ENCODE measurements at places on chromosomes 4 and X.

DNA sequence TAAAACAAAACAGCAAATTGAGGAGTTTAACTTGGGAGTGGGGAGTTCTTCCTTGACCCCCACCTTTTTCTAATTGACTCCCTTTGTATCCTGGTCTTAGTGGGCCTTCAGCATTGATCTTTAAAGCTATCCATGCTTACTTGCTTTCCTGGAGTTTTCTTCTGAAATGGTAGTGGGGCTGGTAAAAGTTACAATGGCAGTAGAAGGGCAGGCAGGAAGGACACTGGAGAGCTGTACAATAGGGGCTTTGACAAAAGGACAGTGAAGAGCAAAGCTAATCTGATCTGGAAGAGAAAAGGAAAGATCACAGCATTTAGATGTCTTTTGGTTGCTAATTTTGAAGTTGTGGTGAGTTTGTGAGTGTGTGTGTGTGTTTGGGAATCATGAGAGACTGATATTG is 111.5 kb downstream of the MID1 start:
- DNase-seq, result no peak

- no peak for DNase-seq
These were observed 213.6 kb downstream of the PALLD start for GRCh38 chr4:168710353-168710946.

DNA sequence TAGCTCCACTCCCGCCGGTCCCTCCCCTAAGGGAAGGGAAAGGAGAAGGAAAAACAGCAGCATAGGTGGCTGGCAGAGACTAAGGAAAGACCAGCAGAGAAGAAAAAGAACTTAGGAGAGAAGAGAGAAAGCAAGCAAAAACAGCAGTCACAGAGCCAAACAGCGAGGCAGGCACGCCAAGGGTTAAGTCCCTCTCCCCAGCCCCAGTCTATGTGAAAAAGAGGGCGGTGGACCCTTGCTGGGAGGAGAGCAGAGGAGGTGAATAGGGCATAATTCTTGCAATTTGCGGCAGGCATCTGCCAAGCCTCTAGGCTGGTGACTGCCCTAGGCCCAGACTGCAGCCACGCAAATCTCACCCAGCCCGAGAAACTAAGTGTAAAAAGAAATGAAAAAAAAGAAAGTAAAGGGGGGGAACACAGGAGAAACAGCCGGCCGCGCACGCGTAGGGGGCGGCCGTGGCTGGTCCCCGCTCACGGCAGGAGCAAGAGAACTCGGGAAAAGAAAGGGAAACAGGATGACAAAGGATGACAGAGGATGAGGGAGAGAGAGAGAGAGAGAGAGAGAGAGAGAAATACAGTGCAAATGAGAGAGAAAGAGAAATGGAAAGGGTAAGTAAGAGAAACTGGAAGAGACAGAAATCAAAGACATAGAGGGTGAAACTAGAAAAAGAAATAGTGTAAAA is 48.6 kb downstream of the MAGEA9 start:
- DNase-seq, result no peak

- DNase-seq, result no peak
These were observed 5.4 kb downstream of the HTRA3 start for GRCh38 chr4:8274765-8275547.

DNA sequence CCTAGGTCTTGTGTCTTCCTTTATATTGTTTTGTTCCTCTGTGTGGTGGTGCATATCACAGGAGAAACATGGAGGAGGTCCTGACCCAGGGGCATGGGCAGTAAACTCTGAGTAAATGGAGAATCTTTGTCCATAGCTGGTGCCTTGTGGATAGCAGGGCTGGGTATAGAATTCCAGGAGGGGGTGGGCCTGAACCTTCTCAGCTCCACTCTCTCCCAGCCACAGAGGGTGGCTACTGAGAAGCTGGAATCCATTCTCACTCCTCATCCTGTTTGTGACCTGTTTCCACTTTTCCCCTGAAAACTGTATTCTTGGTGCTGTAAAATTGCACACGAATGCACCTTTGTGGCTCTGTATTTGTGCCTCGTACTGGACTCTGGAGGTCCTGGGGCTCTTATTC is 47.7 kb upstream of the ADRA2C start:
- no peak for DNase-seq

DNA sequence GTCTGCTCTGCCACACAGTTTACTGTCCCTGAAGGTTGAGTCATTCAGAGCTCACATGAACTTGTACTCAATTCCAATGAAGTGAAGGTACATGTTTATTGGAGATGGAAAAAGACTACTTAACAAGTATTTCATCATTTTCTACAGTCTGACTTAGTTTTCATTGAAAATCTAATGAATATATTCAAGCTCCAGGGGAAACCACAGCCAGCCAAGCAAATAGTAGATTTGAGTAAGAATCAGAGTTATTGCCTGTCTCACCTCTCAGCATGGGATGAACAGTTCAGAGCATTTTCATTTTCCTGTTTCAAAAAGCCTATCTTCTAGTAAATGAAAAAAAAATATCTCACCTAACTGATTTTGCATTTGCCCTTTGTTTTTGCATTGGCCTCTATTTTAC is 1249.4 kb upstream of the DIAPH2 start:
- no peak for DNase-seq

DNA sequence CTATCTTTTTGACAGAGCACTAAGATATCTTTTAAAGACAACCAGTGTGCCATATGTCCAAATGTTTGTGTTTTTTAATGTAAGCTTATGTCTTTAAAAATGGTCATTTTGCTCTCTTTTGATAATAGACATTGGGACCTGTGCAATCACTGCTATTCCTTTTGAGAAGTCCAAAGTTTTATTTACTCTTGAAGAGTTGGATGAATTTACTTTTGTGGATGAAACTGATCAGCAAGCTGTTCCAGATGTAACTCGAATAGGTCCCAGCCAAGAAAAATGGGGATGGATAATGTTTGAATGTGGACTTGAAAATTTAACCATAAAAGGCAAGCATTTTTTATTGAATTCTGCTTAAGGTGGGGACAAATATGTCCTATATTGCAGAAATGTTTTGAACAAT is 97.2 kb downstream of the BLTP1 start:
- DNase-seq, result no peak

DNA sequence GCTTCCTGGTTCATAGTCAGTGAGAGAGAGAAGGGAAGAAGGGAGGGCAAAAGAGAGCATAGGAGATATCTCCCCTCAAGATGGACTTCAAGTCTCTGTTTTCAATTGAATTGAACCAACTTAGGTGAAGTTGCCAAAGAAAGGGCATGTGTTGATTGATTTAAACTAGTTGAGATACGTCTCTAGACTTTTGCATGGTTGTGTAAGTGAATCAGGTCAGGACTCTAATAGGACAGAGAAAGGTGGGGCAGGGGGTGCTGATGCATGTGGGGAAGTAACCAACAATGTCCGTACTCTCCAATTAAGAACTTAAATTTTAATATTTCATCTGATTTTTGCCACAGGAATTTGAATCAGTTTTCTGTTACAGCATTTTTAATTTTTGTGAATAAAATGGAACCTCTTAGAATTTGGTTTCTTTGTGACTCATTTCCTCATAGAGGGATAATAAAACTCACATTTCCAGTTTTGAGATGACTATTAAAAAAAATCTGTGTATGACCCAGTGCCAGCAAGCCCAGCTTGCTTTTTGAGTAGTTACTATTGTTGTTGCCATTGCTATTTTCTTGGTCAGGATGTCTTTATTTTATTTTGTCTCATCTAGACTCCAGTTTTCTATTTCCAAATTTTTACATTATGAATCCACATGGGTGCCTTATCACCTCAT is 37.3 kb downstream of the SLIT2 start:
- DNase-seq, result no peak

DNA sequence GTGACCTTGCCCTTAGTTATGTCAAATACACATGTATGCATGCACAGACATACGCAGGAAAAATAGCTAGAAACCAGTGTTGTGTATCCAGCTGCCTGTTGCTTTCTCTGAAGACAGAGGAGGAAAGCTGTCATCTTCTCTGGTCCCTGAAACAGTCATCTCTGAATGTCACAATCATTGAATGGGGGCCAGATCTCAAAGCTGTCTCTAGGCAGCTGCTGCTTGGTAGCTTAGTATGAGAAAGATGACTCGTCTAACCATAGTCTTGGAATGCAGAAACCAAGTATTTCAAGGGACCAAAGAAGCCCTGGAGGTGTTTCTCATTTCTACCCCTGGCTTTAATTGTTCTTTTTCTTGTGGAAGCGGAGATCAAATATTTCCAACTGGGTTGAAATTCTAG is 4.0 kb downstream of the GRIA3 start:
- no peak for DNase-seq

GRCh38 chrX:150363561-150364346 is 637 bp downstream of the MAMLD1 start:
- DNase-seq, result no peak

GRCh38 chrX:119982145-119982544 is 38.6 kb upstream of the NKAP start:
- no peak for DNase-seq

DNA sequence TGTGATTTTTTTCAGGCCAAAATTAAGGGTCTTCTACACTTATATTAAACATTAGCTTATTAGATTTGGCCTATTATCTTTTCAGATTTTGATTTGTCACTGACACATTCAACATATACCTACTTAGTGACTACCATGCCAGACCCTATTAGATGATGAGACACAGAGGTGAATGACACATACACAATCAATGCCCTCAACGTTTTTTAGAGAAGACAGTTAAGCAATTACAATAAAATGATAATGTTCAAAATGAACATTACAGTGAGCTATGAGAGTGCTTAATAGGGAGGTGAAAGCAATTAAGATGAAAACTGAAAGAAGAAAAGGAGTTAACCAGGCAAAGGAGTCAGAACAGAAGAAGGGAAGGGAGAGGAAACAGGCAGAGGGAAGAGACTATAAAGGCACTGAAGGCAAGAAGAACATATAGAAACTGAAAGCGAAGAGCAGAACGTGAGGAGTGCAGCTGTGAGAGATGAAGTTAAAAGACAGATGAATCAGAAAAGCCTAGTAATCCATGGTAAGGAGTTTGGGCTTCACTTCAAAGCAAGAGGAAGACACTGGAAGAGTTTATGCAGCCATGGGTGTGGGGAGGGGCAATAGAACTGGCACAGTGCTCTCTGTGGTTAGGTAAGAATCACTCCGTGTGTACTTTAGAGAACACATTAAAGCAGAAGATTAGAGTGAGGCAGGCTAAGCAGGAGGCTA is 119.0 kb downstream of the REELD1 start:
- peak; percentile 35 for DNase-seq

- no peak for DNase-seq
These were observed 28.6 kb upstream of the CYP2U1 start for GRCh38 chr4:107902715-107903114.

DNA sequence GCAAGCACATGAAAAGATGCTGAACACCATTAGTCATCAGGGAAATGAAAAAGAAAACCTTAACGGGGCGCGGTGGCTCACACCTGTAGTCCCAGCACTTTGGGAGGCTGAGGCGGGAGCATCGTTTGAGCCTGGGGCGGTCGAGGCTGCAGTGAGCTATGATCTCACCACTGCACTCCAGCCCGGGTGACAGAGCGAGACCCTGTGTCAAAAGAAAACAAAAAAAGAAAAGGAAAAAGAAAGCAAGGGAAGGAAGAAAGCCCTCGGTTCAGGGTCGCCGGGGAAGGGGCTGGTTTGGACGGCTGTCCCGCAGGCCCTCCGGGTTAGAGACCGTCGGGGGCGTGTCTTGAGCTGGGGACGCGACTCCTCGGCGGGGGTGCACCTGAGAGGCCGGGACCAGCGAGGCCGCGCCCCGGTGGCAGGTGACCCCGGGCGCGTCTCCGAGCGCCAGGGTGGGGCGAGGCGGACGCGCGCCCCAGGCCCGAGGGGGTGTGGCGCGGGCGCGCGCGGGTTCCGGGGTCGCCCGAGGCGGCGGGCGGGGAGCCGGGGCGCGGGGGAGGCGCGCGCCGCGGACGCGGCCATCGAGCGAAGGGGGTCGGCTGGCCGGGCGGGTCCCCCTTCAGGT is 478 bp upstream of the PLXNA3 start:
- peak; percentile 58 for DNase-seq

GRCh38 chr4:126560794-126561193 is 1072.0 kb upstream of the INTU start:
- no peak for DNase-seq

DNA sequence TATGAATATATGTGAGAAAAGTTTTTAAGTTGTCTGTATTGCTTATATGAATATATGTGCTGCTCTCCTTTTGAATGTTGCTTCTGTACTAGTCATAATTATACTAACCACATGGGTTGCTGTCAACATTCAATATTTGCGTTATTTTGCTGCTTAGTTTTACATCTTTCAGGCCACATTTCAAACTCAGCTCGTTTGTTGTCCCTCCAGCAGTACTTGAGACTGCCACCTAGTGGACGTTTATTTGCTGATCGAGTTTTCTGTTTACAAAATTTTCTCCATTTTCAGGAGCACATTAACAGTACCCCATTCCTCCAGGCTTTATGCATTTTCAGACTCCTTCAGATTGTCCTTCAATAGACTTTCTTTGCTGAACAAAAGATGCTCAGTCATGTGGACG is 75.8 kb downstream of the NUDT11 start:
- no peak for DNase-seq

GRCh38 chrX:67949270-67949669 is 405.4 kb downstream of the AR start:
- no peak for DNase-seq

DNA sequence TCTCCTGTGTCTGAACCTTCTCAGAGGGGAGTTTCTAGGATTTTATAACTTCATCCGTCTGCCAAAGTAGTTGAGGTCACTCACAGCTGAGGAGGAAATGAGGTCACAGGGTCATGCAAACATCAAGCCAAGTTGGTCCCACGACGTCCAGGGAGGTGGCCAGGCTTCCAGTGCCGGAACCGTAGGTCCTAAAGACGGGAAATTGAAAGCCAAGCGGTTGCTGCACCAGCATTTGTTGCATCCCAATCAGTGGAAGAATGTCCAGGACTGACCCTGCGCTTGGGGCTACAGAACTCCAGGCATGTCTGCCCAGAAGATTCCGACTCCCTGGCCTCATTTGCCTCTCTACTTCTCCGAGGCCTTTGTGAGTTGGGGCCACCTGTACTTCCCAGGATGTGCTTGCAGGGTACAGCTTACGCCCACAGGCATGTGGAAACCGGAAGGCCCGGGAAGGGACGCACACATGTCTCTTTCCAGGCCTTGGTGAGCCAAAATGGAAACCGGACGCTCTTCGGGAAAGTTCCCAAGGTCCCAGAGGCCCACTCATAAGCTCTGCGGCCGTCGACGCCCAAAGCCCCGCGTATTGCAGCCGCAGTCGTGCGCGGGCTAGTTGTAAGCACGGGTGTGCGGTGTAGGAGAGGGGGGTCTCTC is 9.3 kb downstream of the PRDM8 start:
- DNase-seq, result no peak

DNA sequence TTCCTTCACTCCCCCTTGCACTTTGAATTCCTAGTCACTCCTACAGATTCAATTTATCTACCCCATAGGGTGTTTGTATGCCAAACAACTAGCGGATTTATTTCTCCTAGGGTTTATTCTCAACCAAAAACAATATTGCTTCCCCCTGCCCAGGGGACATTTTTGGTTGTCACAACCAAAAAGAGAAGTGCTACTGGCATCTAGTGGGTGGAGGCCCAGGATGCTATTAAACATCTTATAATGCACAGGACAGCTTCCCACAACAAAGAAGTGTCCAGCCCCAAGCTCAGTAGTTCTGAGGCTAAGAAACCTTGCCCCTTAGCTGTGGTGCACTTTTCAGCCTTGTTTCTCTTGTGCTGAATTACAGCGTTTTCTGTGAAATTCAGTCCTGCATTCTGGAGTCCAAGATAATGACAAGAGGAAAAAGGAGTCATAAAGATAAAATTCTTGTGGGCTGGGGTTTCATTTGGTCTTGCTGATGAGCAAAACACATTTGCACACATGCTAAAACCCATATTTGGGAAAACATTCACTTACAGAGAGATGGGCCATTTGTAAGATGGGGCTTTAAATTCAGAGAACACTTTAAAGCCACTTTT is 11.2 kb upstream of the SYTL4 start:
- no peak for DNase-seq

GRCh38 chrX:129659141-129659540 is 4.4 kb upstream of the APLN start:
- no peak for DNase-seq
